Prostate gland (tissue), 2 donors: ENCODE measurements at places on chromosomes 1 and 21.

GRCh38 chr1:215786997-215787396 lies 219.9 kb downstream of the KCTD3 start:
- no peak for DNase-seq

GRCh38 chr1:232012773-232013386 lies 386.3 kb downstream of the DISC1 start:
- no peak for DNase-seq

GRCh38 chr1:116008656-116009390 lies 32.5 kb downstream of the SLC22A15 start:
- DNase-seq = no peak

DNA sequence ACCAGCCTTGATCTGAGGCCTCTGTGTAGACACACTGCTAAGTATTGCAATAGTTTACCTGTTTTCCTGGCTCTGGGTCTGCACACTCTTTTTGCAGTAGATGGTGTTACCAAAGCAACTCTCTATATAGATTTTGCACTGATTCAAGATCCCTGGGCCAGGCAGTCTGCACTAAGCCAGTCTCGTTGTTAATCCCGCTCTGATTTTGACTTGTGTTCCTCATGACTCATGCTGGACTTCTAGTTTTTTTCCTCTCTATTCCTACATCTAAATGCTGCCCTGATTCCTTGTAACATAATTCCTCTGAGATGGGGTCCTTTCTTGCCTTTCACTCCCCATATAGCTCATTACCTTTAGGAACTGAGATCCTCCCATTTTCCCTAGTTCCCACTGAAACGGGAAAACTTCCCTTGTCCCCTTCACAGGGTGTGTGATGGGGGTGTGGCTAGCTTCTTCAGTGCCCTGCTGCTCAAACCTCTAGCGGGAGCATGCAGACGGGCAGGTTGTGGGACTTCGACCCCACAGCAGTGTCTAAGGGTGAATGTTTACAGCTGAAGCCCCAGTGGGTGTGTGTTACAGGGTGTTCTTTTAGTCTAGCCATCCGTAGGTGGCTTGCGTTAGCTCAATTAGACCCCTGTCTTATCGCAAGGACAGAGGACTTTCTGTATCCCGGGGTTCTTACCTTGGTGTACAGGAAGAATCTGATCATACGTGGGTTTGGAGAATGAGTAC lies 106.5 kb upstream of the RAB3GAP2 start:
- no peak for DNase-seq

DNA sequence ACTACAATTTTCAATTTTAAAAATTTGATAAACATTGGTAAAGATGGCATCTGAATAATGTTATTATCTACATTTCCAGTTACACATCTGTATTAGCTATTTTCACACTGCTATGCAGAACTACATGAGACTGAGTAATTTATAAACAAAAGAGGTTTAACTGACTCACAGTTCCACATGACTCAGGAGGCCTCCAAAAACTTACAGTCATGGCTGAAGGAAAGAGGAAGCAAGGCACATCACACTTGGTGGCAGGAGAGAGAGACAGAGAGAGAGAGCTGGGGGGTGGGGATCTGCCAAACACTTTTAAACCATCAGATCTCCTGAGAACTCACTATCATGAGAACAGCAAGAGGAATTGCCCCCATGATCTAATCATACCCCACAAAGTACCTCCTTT lies 850.0 kb downstream of the LTN1 start:
- no peak for DNase-seq
